ENCODE measurements at places on chromosomes 16 and 17.
A peak's percentile ranks its signal among the peaks of the same experiment; 100 is the strongest.

DNA sequence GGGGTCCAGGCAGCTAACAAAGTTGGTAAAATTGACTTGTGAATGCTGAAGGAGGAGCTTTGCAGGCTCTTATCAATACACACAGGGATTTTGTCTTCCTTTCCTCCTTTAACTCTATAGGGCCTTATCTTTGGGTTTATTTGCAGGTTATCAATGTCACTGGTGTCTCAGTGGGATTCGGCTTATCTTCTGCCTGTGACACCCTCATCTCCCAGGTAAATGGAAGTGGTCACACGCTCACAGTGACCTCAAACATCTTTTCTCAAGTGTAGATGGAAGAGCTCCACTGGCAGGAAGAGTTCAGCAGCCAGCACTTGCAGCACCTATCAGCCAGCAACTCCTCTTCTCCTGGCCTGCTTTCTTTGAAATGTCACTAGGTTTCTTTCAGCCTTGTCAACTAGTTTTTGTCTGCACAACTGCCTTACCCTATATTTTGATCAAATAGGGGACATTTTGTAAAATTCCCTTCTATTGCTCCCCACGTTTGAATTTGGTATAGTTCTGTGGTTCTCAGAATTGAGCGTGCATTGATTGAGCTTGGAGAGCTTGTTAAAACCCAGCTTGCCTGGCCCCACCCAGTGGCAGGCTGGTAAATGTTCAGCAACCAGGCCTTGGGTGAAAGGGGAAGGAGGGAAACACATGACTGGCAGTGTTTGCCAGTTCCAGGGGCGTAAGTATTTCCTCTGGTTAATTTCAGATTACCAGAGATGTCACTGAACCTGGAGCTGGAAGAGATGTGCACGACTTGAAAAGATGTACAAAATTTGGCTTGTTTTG, 12.8 kb downstream of the SLC47A1 start:
- no peak for DNase-seq

- peak; percentile 49 for DNase-seq
These were observed 331 bp upstream of the CCDC92B start for GRCh38 chr17:2749784-2750181.

- DNase-seq = no peak
These were observed 111.1 kb downstream of the VPS53 start for GRCh38 chr17:603406-604114.

- DNase-seq = no peak
These were observed 366.6 kb downstream of the HS3ST4 start for GRCh38 chr16:26058326-26058725.

- peak; percentile 80 for DNase-seq
These were observed 42.5 kb downstream of the YPEL2 start for GRCh38 chr17:59373882-59374495.

- DNase-seq = no peak
These were observed 10.0 kb upstream of the ZNF23 start for GRCh38 chr16:71472051-71472450.

DNA sequence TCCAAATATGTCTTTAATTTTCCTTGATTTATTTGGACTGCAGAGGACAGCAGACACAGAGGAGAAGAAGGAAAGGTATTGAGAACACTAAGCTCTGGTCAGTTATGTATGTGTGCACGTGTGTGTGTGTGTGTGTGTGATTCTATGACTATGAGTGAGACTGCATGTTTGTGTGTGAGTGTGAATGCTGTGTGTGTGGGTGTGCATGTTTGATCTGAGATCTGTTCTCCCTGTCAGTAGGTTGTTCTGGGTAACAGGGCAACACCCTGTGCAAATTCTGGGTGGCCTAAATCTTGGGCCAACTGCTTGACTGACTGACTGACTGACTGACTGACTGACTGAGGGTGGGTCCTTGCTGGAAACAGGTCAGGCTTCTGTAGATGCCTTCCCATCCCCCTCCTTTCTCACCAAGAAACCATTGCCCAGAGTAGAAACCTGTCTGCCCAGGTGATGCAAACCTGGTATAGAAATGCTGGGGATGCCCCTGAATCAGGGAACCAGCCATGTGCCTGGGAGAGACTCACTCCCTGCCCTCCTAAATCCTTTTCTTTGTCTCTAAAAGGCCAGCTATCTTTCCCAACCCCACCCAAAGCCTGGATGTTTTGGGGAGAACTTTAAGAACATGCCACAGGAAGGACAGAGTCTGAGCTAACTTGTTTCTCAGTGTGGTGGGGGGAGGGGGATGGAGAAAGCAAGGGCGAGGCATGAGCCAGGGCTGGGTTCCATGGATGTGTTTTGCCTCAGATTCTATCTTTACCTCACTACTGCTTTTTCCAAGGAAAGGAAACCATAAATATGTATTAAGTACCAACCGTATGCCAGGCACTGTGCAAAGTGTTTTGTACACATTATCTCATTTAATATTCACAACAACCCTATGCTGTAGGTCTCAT, 4.5 kb upstream of the NR1D1 start:
- DNase-seq = no peak

GRCh38 chr17:57289130-57289529, 32.8 kb downstream of the MSI2 start:
- no peak for DNase-seq

GRCh38 chr17:51184124-51184523, 17.9 kb downstream of the NME2 start:
- no peak for DNase-seq

GRCh38 chr17:81000631-81001357, 9.2 kb downstream of the CHMP6 start:
- DNase-seq = no peak

GRCh38 chr16:17106243-17106791, 364.4 kb downstream of the XYLT1 start:
- DNase-seq = no peak
